ENCODE measurements at places on chromosomes 1 and 21.

DNA sequence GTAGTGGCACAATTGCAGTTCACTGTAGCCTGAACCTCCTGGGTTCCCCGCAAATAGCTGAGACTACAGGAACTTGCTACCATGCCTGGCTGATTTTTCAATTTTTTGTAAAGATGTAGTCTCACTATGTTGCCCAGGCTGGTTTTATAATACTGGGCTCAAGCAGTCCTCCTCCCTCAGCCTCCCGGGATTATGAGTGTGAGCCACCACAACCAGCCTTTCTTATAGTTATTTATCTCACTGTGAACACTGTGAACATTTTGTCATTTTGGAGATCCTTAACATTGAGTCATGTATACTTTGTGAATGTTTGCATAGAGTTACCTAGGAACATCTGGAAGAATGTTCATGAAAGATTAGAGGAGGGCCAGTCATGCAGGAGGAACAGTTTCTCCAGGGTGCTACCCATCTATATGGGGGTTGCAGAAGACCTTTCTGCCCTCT, 127.1 kb upstream of the CACYBP start:
- DNase-seq = no peak

- no peak for DNase-seq
Observed at GRCh38 chr21:43819511-43820405, 30.4 kb downstream of the RRP1 start.

- DNase-seq = no peak
Observed at GRCh38 chr1:60731321-60731720, 351.0 kb upstream of the NFIA start.

DNA sequence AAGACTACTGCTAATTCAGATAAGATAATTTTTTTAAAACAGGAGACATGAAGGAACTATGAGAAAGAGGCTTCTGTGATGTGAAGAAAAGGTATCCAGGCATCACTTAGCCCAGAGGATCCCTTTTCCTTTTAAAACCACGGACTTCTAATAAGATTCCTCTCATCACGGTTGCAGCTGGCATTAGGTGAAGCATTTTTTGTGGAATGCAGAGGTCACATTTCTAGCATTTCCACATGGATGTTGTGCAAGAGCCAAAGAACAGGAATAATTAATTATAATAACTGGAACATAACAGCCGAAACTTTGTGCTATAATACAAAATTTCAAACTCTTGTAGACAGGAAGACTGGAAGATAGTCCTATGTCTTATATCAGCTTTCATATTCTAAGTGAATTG, 27.6 kb downstream of the CYP2J2 start:
- DNase-seq = no peak

DNA sequence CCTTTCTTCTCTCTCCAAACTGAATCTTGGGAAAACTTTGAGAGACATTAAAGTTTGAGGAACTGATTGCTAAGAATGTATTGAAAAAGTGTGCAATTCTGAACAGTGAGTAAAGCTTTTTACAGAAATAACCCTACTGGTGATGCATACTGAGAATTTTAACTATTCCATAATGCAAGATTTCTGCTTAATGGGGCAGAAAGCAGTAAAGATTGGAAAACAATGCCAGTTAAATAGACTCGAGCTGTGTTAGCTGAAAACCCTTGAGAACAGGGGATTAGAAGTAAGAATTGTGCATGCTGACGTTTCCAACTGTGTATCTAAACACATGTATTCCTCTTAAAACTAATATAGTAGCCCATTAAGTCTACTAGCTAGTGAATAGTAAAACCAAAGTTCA, 1500.2 kb upstream of the PRMT6 start:
- no peak for DNase-seq
